ENCODE measurements at places on chromosomes 6 and 20.

DNA sequence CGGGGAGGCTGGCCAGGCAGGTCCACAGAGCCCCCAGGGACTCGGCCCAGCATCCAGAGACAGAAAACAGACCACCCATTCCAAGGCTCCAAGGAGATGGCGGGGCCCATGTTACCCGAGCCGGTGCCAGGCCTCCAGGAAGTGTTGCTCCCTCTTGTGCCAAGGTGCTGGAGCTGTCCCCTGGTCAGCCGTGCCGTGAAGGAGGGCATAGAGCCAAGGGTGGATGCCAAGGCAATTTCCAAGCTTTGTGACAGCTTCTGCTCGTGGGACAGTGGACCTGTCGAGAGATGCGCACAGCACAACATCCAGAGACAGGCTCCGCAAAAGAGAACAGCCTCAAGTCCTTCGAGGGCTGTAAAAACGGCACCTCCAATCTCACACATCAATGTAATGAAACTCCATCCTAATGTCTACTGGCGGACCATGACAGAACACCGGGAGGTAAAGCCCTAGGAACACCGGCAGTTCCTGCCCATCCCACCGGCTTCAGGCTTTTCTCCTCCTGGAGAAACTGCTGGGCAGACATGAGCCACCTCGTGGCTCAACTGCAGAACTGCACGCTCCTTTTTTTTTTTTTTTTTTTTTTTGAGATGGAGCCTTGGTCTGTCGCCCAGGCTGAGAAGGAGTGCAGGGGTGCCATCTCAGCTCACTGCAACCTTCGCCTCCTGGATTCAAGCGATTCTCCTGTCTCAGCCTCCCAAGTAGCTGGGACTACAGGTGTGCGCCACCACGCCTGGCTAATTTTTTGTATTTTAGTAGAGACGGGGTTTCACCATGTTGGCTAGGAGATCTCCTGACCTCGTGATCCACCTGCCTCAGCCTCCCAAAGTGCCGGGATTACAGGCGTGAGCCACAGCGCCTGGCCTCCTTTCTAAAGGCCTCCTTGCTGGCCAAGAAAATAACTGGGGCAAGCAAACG is 30.9 kb upstream of the AVP start:
- no peak for DNase-seq

DNA sequence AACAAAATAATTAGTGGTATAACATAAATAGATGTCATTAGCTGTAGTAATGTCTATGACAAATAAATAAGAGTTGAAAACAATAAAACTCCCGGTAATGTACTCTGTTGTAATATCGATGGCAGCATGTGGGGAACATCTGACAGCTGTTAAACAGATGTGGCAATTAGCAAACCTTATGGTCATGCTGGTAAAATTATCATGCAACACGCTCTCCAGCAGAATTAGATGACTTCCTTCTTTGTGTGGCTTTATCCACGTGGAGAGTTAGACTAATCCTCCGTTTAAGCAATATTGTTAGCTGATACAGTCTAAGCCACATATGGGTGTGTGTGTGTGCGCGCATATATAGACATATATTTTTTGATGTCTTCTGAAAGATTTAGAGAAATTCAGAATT is 77.7 kb upstream of the ZFP64 start:
- DNase-seq: no peak

DNA sequence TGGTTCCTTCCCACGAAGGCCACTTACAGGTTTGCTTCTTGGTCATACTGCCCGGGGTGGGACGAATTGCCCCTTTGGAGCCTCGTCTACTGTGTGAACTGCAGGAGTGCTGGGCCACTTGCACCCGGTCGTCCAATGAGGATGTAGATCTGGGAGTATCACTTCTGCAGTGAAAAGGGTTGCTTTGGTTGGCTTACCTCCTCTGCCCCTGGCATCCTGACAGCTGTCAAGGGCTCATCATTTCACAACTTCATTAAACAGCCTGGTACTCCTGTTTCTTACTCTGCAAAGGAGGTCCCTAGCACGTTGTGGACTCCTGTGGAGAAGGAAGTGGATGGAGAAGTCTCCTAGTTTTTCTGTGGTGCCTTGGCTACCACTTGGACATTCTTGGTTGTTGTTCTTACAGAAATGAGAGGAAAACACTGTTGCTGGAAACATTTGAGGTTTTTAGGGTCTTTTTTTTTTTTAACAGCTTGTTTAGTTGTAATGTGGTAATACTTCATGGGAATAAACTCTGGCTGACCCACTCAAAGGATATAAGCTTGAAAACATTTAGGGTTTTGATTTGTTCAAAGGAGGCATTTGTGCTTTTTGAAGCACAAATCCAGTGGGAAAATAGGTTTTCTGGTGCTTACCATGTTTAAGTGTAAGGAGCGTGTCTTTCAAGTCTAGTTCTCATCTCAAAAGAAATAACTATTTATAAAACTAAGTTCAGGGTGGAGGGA is 60.7 kb downstream of the AKAP12 start:
- no peak for DNase-seq

GRCh38 chr20:63215101-63216040 is 560 bp downstream of the YTHDF1 start:
- no peak for DNase-seq

DNA sequence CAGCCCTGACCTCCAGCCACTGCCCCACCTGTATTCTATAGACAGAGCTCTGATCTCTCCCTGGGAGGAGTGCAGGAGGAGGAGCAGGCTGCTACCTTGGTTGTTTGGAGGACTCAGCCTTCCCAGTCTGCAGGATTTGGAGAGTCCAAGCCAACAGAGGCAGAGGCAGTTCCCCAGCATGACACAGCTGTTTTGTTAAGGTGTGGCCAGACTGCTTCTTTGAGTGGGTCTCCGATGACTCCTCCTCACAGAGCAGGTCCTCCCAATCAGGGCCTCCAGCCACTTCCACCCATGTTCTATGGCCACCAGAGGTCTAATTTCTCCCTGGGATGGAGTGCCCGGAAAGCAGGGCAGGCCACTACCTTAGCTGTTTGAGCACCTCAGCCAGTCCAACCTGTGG is 203.5 kb downstream of the HACE1 start:
- DNase-seq: no peak

GRCh38 chr6:127630800-127631199 is 53.8 kb downstream of the C6orf58 start:
- DNase-seq: no peak

DNA sequence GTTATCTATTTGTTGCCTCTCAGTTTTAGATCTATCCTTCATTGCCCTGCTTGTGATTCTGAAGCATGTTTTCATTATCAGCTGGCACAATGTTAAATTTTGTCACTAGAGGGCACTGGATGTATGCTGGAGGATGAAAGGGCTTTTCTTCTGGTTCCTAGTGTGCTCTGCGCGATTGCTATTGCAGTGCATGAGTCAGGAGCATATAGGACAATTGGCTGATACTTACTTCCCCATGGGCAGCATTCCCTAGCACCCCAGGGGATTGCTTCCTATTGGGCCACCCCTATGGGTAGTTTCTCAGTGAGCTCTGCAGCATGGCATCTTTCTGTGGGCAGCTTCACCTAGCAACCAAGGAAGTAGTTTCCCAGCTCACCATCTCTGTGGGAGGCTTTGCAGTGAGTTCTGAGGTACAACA is 280.3 kb upstream of the SYNCRIP start:
- DNase-seq: no peak

GRCh38 chr6:141035312-141036200 is 1097.2 kb upstream of the GJE1 start:
- DNase-seq: no peak

- DNase-seq: no peak
Observed at GRCh38 chr6:128731249-128732165, 151.4 kb upstream of the LAMA2 start.

DNA sequence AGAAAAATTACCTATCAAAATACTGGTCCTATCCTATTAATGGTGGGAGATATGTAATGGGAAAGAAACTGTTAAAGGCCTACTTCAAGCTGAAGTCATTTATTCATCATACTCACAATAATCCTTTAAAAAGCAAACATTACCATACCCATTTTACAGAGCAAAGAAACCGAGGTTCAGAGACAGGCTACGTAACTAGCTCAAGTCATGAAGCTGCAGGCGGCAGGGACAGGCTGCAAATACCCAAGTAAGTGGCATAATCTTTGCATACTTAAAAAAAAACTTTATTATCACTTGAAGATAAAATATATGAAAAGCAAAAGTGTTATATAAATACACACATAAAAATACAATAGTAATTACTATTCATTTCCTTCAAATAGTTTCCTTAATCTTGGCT is 2.6 kb downstream of the RALGAPA2 start:
- no peak for DNase-seq

GRCh38 chr6:148166339-148166968 is 176.2 kb upstream of the SASH1 start:
- no peak for DNase-seq

DNA sequence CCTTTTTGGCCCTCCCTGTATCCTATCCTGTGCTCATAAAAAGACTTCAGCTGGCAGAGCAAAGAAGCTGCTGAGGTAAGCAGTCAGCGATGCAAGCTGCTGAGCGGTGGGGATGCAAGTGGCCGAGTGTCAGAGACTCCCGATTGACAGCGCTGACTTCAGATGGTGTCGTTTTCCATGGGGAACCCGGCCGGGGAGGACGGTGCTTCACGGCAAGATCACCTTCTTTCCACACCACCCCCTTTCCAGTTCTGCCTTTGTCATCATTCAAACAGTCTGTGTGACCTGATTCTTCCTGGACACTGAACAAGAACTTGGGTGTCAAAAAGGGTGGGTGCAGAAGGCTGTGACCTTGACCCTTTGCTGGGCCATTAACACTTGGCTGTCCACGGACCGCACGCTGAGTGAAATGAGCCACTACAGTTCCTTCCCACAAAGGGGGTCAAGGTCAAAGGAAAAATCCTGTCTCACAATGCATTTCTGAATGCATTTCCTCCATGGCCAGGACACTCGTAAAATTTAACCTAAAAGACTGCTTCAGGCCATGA is 52.9 kb upstream of the UNC93A start:
- DNase-seq: no peak

DNA sequence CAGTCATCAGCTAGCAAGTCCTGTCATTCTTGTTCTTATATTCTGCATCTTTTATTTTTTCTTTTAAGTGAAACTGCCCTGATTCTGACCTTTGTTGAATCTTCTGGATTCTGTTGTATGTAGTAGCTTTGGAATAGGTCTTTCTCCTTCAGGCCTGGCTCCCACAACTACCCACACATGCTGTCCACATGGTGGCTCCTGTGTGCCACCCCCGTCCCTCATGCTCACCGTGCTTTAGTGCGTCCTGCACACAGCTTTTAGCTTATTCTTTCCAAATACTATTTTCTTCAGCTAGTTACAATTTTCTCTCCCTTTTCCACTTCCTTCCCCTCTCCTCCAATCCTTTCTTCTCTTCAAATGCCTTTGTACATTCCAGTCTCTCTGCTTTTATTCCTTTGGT is 61.8 kb downstream of the CTNNBL1 start:
- no peak for DNase-seq

- DNase-seq: no peak
Observed at GRCh38 chr20:37463726-37464494, 57.1 kb upstream of the NNAT start.

GRCh38 chr6:63353286-63353630 is 33.5 kb upstream of the LGSN start:
- no peak for DNase-seq

DNA sequence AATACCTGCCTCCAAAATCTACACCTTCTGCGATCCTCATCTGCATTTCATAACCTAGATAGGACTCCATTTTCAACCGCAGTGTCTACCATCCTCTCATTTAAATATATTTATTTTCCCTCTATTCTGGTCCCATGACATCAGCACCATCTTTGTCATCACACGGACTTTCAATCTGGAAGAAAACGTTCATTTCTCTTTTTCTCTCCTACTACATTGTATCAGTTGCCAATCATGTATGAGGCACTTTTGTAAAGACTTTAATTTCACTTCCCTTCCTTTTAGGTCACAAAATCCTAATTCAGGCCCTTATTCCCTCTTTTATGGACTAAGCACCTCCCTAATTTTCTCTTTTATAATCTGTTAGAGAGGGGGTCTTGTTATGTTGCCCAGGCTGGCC is 89.6 kb downstream of the PHACTR1 start:
- no peak for DNase-seq

- no peak for DNase-seq
Observed at GRCh38 chr6:139748353-139749146, 374.1 kb upstream of the CITED2 start.

DNA sequence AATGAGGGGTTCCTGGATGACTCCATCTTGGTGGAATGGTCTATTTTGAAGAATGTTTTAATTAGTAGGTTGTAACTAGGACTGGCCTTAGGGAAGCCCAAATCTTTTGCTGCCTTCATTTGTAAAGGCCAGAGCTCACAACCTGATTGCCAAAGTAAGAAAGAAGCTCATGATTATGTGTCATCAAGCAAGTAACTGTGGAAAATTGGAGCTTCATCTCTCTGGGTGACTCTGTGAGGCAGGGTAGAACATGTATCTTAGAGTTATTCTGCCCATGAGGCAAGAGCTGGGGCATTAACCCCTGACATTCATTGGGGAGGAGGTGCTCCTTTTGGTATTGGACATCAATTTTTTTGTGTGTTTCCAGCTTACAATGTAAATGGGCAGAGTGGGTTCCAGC is 273.9 kb upstream of the JAG1 start:
- no peak for DNase-seq

DNA sequence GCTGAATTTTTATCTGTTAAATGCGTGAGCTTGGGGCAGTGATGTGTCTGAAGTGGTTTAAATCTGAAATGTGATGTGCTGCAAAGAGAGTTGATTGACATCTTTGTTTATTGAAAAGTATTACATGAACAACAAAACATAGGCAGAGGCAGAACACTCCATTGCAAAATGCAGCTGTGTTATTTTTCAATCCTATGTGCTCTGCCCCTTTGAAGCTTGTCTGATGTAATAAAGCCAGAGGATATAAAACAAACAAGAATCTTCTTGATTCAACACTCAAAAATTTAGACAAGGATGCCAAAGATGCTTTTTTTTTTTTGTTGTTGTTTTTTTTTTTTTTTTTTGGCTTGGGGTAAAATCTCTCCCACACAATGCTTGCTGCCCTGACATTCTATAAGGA is 482.4 kb upstream of the MMS22L start:
- DNase-seq: no peak

DNA sequence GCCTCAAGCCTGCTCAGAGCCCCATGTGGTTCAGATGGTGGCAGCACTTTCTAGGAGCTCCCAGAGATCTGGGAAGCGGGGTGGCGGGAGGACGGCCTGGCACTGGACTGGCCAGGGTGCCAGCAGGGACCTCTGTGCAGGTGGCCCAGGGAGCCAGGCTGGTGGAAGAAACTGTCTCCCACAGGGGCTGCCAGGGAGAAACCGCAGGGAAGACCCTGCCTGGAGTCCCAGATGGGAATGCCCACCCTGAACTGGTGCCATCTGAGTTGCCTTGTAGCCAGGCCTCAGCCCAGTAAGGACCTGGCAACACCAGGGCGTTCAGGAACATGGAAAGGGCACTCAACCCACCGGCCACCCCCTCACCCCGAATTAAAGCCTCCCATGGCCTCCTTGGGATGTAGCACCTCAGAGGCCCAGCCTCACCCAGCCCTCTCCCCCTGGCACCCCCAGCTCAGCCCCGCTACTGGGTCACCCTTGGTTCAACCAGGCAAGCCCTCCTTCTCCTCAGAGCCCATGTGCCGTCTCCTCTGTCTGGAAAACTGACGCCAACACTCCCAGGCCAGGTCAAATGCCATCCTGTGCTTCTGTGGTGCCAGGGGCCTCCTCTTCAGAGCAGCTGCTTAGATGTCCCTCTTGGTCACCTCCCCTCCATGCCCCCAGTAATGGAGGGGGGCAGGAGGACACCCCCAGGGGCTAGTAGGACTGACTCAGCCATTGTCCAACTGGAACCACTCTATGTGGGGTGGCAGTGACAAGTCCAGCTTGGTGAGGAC is 5.9 kb upstream of the C20orf144 start:
- no peak for DNase-seq

GRCh38 chr6:145147981-145148749 is 587.2 kb downstream of the EPM2A start:
- DNase-seq: no peak

GRCh38 chr20:15603506-15603905 is 969.7 kb downstream of the KIF16B start:
- no peak for DNase-seq
